CD4-positive, alpha-beta T cell treated with Interleukin-2 at 100 ng/mL for 4 hours (primary cell): ENCODE measurements at places on chromosomes 7 and 10.

DNA sequence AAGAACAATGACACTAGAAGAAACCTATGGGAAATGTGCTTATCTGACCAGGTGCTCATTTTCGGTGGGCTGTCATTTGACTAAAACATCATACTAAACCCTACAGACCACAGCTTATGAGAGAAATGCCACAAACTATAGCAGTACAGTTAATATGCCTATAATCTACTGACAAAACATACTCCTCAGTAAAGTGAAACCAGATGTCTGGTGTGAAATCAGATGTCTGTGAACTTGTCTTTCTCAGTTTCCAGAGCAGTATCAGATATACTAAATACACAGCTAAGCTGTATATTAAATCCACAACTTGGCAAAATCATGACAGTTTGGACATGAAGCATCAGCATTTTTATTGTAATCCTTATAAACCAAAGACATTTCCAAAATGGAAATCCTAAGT, 3.3 kb downstream of the IMMP2L start:
- no peak for DNase-seq

DNA sequence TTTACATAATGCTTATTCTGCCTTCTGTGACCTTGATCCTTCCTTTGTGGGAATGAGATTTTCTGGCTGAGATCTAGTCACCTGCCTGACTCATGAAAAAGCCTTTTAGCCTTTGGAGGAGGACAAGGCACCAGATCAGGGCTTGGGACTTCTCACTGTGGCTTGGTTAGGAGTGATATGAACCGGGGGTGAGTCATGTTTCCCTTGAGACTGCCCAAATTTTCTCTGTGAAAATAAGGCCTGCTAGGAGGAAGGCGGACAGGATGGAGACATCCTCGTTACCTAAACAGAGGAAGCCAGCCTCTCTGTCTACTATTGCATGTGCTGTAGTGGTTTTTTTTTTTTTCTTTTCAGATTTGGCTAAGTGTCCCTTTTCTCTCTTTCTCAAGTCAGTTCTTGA, 57.8 kb downstream of the EVX1 start:
- DNase-seq, result no peak

GRCh38 chr10:121572859-121573537, 25.2 kb downstream of the FGFR2 start:
- DNase-seq, result no peak

- no peak for DNase-seq
These were observed 32.2 kb downstream of the IL15RA start for GRCh38 chr10:5945190-5945509.

GRCh38 chr10:94016727-94017714, 23.3 kb downstream of the PLCE1 start:
- no peak for DNase-seq

- no peak for DNase-seq
These were observed 166.2 kb upstream of the FZD8 start for GRCh38 chr10:35808344-35808743.

DNA sequence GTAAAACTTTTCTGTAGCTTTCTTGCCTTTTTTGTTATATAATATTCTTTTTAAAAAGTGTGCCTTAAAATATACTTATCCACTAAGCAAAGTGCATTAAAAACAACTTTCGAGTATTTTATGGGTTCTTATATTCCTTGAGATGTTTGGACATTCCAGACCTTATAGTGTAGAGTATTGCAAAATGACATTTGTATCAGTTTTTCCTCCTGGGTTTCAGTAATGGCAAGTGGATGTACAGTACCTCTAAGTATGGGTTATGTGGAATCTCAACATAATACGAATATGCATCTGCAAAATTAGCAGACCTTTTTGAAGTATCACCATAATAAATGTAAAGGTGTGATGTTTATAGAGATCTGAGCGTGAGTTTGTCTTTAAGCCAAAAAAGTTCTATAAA, 2.7 kb downstream of the CDK13 start:
- DNase-seq, result no peak

GRCh38 chr7:116426428-116427156, 72.9 kb upstream of the CAV2 start:
- no peak for DNase-seq

DNA sequence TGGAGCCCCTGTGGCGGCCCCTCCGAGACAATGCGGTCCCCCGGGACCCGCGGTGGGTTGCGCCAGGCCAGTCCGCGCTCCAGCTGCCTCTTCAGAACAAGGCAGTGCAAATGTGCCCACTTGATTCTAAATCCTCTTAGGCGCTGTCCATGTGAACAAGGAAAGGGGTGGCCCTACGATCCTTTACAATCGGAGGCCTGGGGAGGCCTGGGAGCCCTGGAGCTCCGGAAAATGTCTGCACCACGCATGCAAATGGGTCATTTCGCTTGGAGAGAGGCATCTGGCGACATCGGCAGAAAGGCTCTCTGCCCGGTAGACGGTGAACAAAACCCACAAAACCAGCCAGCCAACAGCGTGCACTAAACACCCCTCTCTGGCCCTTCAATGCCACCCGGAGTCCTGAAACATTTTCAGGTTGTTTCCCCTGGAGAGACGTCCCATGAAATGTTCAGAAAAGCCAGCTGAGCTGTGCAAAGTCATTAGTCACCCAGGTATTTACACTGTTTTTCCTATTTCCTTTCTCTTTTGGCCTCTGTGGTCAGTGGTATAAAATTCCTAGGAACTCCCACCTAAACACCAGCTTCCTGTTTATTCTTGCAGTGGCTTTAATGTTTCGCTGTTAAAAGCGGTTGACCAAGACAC, 102.8 kb upstream of the ZNF438 start:
- DNase-seq, result no peak

DNA sequence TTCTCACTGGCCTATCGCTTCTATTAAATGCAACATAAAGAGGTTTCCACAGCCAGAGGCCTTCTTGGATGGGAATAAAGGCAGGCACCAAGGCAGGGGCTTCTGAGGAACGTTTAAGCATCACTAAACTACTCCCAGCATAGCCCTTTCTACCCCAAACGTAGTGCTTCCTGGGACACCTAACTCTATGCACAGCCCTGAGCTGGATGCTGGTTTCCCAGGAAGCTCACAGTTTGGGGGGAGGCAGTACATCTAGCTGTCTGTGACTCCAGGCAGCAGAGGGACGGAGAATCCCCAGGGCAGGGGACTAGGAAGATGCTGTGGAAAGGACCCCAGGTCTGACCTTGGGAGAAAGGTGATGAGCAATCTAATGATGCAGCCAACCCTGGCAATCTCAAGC, 192.8 kb upstream of the ZMIZ1 start:
- DNase-seq, result no peak

DNA sequence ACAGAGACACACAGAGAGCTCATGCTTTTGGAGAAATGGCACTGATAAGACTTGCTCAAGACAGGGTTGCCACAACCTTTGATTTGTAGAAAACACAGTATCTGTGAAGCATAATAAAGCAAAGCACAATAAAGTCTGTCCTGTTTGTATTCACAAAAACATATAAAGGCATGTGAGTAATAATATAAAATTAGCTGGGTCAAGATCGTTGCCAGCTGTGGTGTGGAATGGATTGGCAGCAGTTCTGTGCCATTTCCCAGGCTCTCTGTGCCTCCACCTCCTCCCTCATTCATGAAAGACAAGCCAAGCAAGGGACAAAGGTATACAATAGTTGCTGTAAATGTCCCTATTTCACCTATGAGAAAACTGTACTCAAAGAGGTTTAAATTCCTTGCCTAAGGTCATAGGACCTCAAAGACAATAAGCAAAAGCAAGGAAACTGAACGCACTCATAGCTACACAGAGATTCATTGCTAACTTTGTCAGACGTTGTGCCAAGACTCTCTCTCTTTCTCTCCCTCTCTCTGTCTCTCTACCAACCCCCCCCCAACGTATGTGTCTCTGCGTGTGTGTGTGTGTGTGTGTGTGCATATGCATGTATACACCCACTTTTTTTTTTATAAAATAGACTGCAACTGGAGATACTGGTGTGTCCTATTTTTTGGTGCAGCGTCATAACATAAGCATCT, 31.8 kb downstream of the CHST3 start:
- DNase-seq, result no peak

DNA sequence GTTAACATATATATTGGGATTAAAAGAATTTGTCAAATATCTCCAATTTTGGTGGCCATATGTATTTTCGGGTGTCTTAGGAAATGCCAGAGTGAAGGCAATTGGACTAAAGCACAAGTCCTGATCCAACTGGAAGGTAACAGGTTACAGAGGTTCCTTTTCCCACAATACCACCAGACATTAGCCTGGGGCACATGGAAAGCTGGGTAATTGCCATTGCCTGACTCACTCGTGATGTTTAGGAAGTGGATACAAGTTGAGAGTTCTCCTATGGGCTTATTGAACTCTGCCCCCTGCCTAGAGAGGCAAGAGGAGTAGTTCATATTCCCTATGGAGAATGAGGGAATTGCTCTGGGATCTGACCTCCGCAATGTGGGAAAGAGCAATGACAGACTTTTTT, 5.7 kb downstream of the DNAH11 start:
- DNase-seq, result no peak

- DNase-seq, result no peak
These were observed 44.3 kb downstream of the TET1 start for GRCh38 chr10:68604441-68604840.

DNA sequence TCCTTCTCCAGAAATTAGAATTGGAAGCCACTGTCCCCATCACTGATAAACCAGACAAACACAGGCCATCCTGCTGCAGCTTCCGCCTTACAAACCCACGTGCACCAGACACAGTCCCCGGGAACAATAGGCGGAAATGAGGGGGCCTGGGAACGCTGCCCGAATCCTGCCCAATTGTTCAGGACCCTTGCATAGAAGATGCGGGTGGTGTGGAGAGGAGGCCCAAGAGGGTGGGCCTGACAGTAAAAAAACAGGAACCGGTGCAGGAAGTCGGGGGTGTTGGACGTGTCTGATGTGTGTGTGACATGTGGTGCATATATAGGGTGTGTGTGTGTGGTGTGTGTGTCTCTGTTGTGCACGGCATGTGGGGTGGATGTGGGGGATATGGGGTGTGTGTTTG, 26.5 kb upstream of the CHST15 start:
- DNase-seq, result no peak

DNA sequence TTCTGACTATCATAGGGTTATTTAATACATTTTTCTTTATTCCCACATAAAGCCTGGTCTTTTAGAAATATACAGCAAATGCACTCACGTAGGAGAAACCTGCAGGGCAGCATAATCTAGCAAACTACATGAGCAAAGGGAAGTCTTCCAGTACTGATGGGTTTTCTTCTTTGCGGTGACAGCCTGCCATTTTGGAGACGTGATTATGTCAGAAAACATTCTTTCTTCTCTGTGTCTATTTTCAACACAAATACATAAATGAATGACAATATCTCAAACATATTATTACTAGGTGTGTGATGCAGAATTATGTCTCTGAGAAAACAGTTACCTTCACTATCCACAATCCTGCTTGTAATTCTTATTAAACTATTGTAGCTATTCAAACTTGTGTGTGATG, 425.0 kb downstream of the GPAM start:
- no peak for DNase-seq

- DNase-seq, result no peak
These were observed 249.0 kb upstream of the PPP2R2D start for GRCh38 chr10:131651674-131652437.

GRCh38 chr7:47386273-47386835, 195.6 kb downstream of the TNS3 start:
- no peak for DNase-seq

DNA sequence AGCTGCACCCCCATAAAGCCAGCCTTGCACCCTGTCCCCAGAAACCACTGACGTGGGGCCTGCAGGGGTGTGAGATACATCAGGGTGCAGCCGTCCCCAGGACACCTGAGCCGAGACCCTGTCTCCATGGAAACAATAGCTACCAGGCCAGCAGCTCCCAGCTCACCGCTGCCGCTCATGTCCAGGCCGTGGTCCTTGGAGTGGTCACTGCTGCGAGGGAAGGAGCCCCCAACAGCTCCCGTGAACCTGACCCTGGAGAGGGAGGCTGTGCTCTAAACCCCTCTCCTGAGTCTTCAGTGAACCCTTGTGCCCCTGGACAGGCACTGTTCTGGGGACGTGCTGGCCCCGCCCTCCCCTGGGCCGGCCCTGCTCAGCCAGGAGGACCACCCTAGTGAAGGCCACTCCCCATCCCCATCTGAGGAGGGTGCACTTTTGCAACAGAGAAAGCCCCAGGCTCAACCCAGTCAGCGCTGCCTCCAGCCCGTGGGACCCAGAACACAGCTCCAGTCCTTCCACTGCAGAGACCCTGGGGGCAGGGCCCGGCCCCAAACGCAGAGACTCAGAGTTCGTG, 19.6 kb upstream of the INPP5A start:
- DNase-seq, result no peak

- DNase-seq, result no peak
These were observed 138.3 kb upstream of the HABP2 start for GRCh38 chr10:113414543-113414942.

DNA sequence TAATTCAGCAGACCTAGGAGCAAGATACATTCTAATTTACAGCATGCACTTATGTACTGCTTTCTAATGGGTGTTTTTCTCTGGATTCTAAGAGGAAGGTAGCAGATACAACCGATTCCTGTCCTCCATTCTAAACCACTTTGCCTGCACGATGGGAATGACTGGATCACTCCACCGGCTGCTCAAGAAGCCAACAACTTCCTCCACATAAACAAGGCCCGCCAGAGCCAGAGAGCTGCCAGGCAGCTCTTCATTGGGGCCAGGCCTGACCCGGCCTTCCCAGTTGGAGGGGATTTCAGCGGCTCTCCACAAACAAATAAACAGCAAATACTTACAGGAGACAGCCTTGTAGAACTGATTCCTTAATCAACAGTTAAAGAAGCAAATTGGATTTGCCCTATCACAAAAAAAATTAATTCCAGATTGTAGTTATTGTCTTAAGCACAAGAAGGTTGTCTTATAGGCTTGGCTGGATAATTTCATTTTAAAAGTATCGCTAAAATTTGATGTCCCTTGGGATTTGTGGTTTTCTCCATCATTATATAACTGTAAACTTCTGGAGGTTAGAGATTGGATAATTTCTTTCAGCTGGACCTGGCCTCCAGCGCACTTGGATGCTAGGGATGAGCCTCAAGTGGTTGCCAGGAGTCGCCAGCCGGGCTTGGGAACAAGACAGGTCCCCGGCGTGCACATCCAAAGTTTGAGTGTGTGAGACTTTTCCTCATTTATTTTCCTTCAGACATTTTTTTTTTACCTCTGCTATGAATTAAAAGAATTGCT, 20.9 kb downstream of the EBF3 start:
- no peak for DNase-seq

DNA sequence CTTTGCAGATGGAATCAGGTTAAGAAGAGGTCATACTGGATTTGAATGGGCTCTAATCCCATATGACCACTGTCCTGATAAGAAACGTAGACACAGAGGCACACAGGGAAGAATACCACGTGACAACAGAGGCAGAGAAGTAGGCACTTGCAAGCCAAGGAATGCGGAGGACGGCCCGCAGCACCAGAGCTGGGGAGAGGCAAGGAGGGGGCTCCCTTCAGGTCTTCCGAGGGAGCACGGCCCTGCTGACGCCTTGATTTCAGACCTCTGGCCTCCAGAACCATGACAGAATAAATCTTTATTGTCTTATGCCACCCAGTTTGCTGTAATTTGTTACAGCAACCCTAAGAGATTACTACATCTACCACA, 44.7 kb upstream of the TMEM213 start:
- no peak for DNase-seq
